Activated T-cell treated with anti-CD3 and anti-CD28 coated beads, Interleukin-2, amount 50 U/mL, for 24 hours (primary cell): ENCODE measurements at places on chromosomes 2 and 18.
A peak's percentile ranks its signal among the peaks of the same experiment; 100 is the strongest.

- DNase-seq: no peak
These were observed 96.4 kb downstream of the CERS6 start for GRCh38 chr2:168552450-168552856.

DNA sequence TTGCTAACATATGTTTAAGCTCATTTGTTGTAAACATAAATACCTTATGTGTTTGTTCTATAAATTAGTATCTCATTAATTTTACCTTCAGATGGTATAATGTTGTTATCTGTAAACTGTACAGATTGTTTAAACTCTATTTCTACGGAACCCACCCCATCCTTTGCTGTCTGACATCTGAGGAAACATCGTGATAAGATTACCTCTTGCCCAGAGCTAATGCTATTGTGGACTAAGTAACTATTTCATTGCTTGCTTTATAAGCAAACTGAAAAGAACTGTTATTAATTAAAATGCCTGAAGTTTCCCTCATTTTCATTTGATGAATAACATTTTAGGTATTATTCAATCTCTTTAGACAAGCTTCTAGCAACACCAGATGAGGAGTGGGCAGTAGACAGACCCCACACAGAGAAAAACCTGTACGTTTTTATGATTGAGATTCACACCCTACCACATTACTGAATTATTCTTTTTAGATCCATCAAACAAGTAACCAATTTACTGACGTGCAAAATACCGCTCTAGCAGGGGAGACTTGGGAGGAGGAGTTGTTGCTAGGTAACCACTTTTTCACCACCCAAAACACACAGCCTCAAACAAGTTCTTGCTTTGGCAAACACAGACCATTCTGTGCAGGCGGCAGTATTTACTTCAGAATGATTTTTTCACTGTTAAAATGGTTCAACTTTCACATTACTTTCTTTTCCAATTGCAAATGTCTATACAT is 1.9 kb upstream of the SYT4 start:
- no peak for DNase-seq

DNA sequence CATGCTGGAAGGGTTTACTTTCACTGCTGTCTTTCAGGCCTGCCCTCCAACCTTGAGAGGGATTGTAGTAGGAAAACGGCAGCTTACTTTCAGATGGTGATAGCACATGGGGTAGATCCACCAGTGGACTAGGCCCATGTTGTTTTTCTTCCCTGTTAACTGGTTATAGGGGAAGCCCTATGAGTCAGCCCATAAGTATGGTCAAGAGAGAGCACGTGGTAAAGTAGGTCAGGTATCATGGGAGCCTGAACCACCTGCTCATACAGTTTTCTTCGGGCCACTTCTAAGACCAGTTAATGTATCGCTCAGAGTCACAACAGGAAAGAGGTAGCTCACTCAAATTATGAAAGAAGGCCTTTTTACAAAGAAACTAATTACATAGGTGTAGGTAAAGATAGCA is 33.0 kb downstream of the PDK1 start:
- no peak for DNase-seq

- DNase-seq: no peak
These were observed 161.4 kb downstream of the RPIA start for GRCh38 chr2:88852753-88853402.

GRCh38 chr18:58525928-58526424 is 102.9 kb downstream of the ALPK2 start:
- DNase-seq: no peak

DNA sequence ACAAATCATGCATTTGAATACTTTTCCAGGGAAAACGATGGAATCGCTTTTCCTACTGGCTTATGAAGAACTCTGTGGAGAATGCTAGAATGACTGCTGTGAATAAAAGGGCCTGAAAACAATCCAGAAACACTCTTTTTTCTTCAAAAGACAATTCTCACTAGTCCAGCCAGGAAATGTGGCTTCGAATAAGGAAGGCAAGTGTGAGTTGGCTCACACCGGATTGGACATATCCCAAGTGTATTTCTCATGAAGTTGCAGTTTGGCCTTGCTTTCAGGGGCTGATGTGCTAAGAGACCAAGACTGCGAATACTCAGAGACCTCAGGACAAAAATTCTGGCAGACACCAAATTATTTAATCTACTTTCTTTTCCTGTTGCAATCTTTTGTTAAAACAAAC is 54.1 kb downstream of the FIGN start:
- no peak for DNase-seq

DNA sequence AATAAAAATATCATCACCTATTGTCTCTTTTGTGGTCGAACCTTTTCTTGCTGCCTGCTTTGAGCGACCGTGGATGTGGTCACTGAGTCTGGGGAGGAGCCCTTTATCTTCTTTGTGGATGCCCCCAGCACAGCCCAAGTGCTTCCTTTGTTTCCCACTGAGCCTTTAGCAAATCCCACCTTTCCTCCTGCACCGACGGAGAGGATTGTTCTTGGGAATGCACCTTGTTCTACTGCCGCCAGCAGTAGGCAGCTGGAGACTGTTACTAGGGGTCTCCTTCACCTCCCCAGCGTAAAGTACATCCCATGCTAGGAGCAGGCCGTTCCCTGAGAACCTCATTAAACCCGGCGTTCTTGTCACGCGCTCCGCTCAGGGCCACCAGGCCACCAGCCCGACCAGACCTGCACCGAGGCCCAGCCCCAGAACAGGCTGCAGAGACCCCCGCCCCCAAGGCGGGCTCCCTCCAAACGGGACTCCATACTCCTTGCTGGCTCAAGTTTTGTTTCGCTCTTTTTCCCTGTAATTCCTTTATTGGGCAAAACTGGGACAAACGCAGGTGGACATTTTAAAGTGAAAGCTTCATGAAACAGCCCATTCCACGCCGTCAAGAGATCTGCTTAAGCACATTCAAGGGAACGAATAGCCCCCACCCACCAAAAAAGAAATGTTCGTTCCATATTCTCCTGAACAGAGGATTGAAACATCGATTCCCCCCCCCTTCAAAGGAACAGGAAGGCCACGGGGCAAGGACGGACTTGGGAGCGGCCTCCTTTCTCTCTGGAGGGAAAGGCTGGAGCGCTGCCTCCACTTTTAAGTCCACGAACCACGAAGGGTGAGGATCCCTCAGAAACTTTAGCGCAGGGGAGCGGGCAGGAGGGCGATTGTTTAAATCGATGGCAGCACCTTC is 1.1 kb upstream of the MAT2A start:
- DNase-seq: peak; percentile 75

- no peak for DNase-seq
These were observed 81.2 kb downstream of the GBX2 start for GRCh38 chr2:236086971-236087465.

GRCh38 chr2:37585982-37586621 is 85.3 kb downstream of the CDC42EP3 start:
- peak; percentile 67 for DNase-seq

GRCh38 chr18:275486-275885 is 7.6 kb upstream of the THOC1 start:
- DNase-seq: no peak

DNA sequence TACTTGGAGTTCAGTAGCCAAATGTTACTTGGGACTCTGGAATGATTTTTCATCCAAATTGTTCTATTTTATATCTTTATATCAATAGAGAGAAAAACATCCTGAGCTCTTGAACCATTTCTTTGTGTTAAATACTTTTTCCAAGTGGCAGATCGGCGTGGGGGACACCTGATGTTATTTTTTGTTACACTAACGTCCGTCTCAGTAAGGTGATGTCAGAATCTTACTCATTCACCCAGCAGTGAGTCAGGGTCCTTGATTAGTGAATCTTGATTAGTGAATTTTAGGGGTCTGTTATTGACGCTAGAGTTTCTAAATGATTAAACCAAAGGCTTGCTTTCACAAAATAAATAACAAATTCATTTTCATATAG is 1.7 kb downstream of the MIB1 start:
- no peak for DNase-seq

DNA sequence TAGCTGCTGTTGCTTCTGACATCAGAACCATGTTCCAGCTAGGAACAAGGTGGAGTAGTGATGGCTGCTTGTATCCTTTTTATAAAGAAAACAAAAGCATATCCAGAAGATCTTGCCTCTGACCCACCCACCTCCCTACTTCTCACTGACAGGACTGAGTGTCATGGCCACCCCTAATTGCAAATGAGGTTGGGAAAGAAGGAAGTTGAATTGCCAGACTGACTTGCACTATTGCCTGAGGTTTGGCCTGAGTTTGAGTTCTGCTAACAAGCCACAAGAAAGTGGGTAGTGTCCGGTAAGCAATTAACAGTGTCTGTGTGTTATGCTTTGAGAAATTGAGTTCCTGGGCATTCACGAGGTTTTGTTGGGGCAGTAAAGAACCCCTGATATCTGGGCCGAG is 22.8 kb downstream of the SGPP2 start:
- DNase-seq: no peak

- DNase-seq: no peak
These were observed 137.9 kb downstream of the RDH14 start for GRCh38 chr2:18422432-18423165.

DNA sequence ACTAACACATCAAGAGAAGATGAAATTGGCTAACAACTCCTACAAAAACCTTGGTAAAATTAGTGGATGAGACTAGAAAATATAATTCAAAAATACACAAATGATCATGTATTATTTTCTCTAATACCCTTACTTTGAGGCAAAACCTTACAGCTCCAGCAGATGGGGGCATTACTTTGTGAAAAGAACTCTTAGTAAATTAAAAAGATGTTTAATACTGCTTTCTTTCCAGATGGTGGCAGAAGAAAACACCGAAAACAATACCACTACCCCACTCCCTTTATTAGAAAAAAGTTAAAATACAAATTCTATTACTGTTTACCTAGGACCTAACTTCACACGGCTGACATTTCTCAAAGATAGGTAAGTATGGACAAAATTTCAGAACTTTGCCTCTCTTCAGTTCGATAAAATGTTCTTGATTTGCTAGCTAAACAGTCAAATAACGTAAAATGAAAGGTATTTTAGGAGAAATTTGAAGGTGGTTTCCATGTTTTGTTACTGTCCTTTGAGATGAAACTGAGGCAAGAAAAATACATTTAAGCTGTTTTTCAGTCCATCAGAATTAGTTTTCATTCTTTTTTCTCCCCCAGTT is 30.6 kb downstream of the ORC4 start:
- DNase-seq: no peak

DNA sequence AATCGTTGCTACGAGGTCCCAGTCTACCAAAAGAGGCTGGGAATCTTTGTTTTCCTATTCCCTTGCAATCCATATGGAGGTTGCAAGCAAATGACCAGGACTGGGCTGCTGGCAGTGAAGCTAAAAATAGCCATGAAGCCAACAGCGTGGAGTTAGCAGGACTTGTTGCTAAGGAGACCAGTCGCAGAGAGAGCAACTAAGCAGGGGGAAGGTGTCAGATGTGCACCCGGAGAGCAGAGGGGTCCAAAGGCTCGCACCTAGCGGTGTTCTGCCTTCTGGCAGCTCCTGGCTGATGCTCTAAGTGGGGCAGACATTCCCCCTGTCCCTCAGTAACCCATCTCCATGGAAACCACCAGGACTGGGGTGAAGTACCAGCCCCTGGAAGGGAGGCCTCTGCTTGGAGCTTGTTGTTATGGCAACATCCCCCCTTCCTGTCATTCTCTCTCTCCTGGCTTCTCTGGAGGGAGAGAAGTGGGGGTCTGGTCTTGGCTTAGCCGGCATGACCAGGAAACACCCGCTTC is 84.6 kb downstream of the DNMT3A start:
- DNase-seq: no peak

DNA sequence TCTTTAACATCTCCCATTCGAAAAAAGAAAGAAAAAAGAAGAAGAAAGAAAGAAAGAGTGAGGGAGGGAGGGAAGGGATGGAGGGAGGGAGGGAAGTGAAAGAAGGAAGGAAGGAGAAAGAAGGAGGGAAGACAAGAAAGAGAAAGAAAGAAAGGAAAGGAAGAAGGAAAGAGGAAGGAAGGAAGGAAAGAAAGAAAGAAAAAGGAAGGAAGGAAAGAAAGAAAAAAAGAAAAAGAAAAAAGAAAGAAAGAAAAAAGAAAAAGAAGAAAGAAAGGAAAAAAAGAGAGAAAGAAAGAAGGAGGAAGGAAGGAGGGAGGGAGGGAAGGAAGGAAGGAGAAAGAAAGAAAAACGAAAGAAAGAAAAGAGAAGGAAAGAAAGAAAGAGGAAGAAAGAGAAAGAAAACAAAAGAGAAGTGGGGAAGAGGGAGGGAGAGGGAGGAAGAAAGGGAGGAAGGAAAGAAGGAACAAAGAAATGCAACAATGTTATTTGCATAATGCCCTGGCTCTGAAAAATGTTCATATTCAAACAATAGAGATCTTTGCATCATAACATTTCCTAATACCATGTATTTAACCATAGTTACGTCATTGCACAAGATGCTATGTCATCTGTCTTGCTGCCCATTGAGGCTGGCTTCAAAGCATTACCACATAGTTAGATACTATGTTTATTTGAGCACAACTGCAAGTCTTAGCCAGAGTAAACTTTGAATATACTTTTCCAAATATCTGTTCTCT is 550.6 kb downstream of the DSC3 start:
- no peak for DNase-seq

DNA sequence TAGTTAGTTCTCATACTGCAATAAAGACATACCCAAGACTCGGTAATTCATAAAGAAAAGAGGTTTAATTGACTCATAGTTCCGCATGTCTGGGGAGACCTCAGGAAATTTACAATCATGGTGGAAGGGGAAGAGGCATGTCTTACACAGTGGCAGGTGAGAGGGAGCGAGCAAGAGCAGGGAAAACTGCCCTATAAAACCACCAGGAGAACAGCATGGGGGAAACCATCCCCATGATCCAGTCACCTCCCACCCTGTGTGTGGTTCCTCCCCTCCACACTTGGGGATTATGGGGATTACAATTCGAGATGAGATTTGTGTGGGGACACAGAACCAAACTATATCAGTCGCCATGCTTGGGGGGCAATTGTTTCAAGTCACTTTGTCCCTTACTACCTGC is 1.1 kb upstream of the SSB start:
- no peak for DNase-seq

DNA sequence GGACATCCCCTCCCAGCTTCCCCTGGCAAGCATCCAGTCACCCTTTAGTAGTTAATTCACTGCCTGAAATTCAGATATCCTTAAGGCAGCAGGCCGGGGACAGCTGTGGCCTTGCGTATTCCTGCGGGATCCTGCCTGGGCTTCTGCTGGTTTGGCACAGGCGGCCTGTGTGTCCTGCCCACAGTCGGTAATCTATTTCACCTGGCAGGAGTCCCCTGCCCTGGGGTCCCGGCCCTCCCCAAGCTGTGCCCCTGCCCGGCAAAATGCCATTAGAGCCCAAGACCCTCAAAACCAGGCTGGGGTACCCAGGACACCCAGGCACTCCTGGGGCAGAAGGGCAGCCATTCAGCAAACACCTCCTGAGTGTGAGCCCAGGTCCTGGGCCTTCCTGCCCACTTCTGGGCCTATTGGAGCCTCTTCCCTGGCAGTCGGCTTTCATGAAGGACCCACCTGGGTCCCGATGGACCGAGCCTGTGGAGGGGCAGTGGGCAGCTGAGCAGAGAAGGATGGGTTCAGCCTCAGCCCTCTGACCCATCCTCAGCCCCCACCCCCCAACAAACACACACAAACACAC is 11.6 kb downstream of the CROCC2 start:
- no peak for DNase-seq

DNA sequence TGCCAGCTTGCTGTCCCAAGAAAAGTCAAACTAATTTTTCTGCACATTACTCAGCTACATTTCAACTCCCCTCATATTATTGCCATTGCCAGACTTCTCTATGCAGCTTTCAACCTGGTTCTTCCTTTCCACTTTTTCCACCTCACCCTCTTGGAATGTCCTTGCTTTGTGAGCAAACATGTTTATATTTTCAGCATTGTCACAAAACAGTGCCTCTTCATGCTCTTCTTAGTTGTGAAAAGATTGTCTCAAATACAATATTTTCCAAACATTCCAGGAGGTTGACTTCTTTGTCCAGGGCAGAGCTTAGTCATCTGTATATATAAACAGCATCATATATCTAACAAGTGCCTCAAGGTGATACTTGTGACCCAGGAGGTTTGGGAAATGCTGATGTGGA is 803.3 kb upstream of the CELF4 start:
- no peak for DNase-seq
